ENCODE measurements at places on chromosomes 6 and 20.

GRCh38 chr6:166936079-166936787 lies 20.1 kb downstream of the RNASET2 start:
- DNase-seq: no peak

GRCh38 chr6:133779916-133780695 lies 108.8 kb upstream of the TCF21 start:
- DNase-seq: no peak

DNA sequence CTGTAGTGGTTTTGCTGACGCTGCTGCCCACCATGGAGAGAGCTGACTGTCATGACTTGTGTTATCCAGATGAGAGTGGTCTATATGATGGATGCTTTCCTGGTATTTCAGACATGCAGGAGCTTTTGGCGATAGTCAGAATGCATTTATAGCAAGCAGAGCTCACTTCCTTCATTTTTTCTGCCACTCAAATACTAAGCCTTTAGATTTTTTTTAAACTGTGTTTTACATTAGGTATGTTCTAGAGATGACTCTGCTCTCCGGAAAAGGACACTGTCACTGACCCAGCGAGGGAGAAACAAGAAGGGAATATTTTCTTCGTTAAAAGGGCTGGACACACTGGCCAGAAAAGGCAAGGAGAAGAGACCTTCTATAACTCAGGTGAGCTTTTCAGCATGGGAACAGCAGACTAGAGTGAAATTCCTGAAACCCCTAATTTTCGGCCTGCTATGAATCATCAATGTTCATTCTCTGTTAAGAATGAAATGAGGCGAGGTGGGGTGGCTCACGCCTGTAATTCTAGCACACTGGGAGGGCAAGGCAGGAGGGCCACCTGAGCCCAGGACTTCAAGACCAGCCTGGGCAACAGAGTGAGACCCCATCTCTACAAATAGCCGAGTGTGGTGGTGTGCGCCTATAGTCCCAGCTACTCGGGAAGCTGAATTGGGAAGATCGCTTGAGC lies 98.6 kb upstream of the CLDN20 start:
- DNase-seq: no peak

DNA sequence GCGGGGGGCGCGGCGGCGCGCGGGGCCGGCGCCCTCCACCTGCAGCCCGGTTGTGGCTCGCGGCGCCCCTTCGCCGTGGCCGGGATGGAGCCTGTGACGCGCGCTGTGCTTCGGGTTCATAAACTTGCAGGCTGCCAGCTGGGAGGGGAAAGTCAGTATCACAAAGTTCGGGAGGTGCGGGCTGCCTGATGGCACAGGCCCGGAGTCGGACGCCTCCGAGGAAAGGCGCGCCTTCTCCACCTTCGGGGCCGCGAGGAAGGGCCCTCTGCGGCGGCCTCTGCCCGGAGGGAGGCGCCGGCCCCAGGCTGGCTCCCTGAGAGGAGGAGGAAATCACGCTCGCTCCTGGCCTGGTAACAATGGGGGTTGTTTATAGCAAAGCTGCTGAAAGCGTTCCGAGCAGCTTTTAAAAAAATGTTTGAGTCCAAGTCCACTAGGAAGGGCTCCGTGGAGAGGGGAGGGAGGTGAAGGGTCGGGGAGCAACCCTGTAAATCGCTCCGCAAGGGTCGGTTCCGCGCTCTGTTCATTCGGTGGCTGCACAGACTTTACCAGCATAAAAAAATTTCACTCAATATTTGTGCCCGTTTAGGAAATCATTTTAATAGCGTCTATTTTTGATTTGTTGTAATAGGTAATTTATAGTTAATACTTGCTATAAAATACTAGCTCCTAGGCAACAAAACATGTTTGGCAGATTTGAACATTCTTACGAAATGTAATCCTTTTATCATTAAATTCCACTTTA lies 1.0 kb downstream of the AFDN start:
- DNase-seq: peak; percentile 21

- DNase-seq: no peak
These were observed 27.8 kb downstream of the SPATA2 start for GRCh38 chr20:49887251-49888211.

DNA sequence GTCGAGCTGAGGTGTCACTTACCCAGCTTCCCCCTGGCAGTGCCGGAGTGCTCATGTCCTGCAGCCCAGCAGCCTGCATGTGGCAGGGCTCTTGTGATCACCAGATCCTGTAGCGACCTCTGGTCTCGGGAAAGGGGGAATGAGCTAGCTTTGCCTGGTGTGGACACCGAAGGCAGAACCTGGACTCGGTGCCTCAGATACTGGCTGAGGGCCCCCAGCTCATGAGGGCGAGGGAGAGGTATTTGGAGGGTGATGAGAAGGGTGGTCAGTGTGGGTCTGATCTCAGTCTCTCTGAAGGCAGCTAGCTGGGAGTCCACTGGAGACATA lies 26.3 kb downstream of the SUN5 start:
- DNase-seq: no peak

DNA sequence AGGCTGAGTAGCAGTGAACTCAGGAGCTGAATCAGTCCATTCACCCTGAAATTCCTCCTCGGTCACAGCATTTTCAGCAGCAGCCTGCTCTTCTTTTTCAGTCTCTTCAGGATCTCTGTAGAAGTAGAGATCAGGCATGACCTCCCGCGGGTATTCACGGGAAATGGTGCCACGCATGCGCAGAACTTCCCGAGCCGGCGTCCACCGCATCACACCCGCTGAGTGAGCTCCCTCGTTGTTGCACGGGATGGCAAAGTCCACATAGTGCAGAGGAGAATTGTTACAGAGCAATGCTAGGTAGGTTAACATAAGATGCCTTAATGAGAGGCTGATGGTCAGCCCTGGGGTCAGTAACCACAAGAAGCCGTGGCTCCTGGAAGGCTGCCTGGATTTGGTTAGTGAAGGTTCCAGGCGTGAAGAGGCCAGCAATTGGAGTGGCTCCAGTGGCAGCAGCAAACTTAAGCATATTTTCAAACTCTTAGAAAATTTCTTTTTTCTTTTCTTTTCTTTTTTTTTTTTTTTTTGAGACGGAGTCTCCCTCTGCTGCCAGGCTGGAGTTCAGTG lies 113.5 kb upstream of the HDAC2 start:
- no peak for DNase-seq

Measured in activated T-helper 9 cell treated with anti-CD3 and anti-CD28 coated beads, Interleukin-2, amount 50 U/mL, for 16 hours (primary cell).